ENCODE measurements at places on chromosomes 11 and 22.
A peak's percentile ranks its signal among the peaks of the same experiment; 100 is the strongest.

DNA sequence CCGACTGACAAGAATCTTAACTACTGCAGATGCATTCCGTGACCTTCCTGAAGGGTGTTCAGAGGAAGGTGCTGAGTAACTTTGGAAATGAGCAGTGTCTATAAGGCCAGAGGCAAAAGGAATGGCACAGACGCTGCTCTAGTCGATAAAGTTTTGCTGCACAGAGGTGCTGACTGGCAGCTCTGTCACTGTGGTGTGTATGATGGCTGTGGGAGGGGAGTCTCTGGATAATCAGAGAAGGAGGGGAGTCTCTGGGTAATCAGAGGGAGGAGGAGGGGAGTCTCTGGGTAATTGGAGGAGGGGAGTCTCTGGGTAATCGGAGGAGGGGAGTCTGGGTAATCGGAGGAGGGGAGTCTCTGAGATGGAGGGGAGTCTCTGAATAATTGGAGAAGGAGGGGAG is 18.4 kb downstream of the PTDSS2 start:
- no peak for DNase-seq

- no peak for DNase-seq
Measured at GRCh38 chr11:66221726-66222236, 46.7 kb upstream of the RAB1B start.

GRCh38 chr11:3866206-3866605 is 10.7 kb downstream of the STIM1 start:
- no peak for DNase-seq

DNA sequence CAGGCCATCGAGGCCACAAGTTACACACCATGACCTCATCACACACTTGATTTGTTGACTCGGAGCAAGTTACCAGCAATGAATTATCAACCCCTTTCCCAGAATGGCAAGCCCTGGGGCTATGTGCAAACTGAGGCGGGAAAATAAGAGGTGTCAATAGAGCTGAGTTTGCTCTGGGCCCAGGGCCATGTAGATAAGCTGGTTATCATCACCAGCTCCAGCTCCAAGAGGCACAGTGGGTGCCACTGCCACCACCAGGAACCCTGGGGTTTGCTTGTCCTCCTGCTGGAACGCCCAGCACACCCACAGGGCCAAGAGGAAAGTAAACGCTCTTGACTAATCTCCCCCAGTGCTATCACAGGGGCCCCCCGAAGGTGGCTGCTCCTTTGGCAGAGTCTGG is 13.0 kb upstream of the VPS37C start:
- no peak for DNase-seq

- DNase-seq: no peak
Measured at GRCh38 chr11:94861306-94861845, 93.2 kb downstream of the AMOTL1 start.

DNA sequence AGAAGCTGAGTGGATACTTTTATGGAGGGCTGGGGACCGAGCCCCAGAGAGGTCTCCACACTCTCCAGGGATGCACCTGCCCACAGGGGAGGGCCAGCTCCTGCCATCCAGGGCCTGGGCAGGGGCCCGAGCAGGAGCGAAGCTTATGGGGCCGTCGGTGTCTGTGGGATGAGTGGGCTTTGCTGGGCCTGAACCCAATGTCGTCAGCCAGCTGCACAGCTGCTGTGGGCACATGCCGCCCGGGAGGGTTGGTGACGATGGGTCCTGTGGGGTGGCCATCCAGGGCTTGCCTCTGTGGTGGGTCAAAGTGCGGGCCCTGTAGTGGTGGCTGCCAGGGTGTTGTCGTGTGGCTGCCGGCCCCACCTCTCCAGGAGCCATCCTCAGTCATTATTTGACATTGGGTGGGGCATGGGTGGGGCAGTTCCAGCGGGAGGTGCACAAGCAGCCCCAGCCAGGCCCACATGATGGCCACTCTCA is 447.1 kb downstream of the TBC1D22A start:
- no peak for DNase-seq

- DNase-seq: no peak
Measured at GRCh38 chr11:114326151-114326550, 30.0 kb downstream of the NNMT start.

- no peak for DNase-seq
Measured at GRCh38 chr11:111944139-111944538, 7.0 kb downstream of the DIXDC1 start.

- DNase-seq: peak; percentile 21
Measured at GRCh38 chr11:87878373-87878825, 296.8 kb downstream of the RAB38 start.

DNA sequence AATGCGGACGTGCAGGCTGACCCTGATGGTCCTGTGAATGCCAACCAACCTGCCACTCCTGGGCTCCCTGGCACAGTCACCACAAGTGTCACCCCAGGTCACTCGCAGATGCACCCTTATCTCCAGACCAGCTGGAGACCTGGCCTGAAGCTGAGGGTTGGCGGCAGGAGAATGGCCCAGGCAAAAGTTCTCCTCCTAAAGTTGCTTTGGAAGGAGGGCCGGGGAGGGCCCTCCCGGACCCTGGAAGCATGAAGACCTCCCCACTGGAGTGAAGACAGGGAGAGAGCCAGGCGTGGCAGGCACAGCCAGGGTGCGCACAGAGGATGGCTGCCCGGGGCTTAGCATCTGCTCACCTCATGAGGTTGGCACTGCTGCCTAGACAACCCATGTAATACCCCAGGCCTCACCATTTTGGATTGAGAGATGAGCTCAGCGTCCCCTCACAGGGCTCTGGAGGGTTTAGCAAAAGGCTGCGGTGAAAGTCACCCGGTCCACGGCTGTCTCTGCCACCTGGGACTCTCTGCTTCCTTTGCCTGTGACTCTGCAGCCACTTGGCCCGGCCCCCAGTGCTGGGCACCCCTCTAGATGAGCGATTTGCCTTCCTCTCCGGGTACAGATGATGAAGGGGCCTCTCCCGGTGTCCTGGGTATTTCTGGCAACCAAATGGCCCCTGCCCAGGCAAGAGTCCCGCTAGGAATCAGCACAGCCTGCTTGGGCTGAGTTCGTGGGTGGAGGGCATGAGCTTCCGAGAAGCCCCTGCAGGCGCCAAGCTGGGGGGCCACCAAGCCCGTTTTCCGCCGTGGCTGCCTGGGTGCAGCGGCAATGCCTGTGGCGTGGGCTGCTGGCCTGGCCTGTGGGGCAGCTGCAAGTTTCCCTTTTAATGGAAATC is 48.3 kb upstream of the SEPTIN5 start:
- DNase-seq: no peak

DNA sequence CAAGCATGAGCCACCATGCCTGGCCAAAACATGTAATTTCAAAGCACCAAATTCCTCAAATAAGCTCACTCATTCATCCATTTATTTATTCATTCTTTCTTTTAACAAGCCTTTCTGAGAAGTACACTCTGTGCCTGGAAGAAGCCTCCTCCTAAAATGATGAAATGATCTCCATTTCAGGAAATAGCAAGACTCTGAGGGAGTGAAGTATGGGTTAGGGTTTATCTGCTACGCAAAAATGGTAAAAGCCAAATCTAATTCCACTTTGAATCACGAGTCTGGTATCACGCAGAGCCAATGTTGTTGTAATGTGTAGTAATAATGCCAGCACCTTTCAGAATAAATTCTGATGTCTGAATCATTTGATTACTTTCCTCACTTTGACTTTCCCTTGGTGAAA is 1041.8 kb downstream of the LRRC4C start:
- DNase-seq: no peak

DNA sequence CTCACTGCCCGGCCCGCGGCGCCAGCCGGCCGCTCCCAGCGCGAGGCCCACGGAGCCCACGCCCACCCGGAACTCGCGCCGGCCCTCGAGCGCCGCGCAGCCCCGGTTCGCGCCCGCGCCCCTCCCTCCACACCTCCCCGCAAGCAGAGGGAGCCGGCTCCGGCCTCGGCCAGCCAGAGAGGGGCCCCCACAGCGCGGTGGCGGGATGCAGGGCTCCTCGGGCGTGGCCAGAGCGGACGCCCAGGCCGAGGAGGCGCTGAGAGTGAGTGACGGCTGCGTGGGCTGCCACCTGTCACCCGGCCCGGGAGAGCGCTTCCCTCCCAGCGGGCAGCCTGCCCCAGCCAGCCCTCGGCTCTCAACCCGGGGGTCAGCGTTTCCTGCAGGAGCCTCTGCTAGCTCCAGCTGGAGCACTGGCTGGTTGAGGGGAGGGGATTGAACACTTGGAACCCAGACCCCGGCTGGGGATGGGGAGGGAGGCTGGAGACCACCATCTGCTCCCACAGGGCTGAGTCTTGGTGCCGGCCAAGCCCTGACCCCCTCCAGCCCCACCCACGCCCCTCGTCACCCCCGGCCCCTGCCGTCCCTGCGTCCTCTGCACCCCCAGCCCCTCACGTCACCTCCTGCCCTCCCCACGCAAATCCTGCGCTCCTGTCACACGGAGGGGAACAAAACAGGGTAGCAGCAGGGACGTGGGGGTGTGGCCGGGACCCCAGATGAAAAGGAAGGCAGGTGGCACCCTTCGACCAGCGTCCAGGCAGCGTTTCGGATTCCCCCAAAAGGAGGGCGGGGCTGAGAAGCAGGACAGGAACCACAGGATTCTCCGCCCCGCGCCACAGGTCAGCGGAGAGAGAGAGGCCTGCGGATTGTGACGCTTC is 157.0 kb downstream of the BRD1 start:
- no peak for DNase-seq

GRCh38 chr11:77038029-77038824 is 4.0 kb downstream of the B3GNT6 start:
- no peak for DNase-seq

DNA sequence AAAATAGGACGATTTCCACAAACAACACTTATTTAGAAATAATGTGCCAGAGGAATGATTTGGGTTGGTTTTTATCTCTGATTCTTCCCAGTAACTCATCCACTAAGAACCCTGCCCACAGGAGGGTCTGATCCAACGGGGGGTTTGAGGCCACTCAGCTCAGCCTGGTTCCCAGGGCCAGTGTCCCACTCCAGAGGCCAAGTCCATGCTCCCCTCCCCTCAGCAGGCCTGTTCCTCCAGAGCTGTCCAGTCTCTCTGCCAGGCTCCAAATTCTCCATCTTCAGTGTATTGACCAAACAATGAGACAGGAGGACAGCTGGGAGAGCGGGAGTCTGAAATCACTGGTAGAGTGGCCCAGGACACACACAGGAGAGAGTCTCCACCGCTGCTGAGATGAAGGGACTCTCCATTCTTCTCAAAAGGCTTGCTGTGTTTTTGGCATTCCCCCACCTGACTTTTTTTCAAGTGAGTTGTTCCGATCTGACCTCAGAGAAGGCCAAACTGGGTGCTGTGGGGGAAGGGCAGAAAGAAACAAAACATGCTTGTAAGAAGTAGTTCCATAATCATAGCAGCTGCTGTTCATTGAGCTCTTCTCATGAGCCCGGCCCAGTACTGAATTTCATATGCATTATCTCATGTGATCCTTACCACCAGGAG is 17.6 kb upstream of the SCN2B start:
- no peak for DNase-seq

- no peak for DNase-seq
Measured at GRCh38 chr11:67033661-67034166, 10.8 kb downstream of the SYT12 start.

DNA sequence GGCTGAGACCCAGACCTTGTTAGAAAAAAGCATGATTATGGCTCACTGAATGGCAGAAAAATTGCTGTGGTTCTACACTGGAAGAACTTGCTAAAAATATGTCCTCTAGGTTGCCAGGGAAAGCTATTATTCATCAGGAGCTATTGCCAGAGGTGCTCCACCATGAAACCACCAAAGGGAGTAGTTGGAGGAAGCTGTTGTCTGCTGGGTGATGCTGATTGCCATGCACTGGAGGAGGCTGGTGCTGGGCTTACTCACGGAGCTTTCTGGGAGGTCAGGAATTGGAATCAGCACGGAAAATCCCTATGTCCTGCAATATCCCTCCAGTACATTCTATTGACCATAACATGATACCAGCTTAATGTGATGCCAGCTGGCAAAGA is 199.6 kb upstream of the ZBED5 start:
- DNase-seq: no peak

DNA sequence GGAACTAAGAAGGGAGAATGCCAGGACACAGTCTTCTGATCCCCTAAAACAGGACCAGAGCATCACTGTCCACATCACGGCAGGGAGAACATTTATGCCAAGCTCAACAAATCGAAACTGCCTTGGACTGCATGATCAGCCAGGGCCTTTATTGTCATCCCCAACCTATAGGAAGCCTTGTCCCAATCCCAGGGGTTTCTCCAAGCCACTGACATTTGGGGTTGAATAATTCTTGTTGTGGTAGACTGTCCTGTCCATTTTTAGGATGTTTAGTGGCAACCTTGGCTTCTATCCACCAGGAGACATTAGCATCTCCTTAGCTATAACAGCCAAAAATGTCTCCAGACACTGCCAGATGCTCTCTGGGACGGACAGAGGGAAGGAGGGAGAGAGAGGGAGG is 37.1 kb downstream of the RPL27A start:
- DNase-seq: no peak

DNA sequence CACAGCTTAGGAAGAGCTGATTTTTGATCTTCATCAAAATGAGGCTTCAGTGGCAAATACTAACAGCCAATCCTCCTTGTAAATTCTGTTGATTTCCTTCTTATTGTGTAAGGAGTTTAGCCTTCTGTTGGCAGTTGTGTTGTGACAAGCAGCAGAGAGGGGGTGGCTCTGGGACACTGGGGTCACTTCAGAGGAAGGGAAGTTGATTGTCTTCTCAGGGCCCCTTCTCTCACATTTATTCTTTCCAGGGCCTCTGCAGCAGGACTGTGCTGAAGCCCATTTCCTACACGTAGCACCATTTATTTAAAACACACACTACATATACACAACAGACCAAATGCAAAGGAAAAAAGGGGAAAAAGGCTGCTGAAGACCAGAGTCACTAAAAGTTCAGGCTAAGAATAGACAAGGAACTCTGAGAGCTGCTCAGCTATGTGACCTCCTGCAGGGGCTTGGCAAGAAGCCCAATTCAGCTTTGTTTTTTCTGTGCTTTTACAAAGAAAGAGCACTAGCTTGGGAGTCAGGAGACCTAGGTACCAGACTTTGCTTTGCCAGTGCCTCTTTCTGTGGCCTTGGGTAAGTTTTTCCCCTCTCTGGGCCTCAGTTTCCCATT is 28.3 kb upstream of the UPB1 start:
- DNase-seq: peak; percentile 6

DNA sequence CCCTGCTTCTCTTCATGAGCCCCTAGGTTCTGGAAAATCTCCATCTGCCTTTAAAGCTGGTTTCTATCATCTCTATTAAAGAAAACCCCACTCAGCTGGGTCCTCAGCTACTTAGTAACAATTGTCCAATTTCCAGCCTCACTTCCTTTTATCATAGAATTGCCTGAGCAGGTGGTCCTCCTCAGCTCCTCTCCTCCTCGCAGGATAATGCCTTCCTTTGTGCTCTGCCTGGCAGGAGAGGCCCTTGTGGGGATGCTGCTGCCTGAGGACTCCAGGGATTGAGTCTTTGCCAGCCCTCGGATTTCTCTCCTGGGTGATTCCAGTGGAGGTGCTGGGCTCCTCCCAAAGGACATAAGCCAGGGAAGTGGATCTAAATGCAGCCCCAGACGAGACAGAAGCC is 448.3 kb downstream of the INSC start:
- no peak for DNase-seq

GRCh38 chr22:48015701-48016100 is 1253.3 kb downstream of the TBC1D22A start:
- no peak for DNase-seq

All from HCT116 (cell line).